ENCODE measurements at places on chromosomes 7 and 10.
A peak's percentile ranks its signal among the peaks of the same experiment; 100 is the strongest.

- no peak for DNase-seq
Observed at GRCh38 chr7:86950360-86950759, 109.1 kb downstream of the ELAPOR2 start.

DNA sequence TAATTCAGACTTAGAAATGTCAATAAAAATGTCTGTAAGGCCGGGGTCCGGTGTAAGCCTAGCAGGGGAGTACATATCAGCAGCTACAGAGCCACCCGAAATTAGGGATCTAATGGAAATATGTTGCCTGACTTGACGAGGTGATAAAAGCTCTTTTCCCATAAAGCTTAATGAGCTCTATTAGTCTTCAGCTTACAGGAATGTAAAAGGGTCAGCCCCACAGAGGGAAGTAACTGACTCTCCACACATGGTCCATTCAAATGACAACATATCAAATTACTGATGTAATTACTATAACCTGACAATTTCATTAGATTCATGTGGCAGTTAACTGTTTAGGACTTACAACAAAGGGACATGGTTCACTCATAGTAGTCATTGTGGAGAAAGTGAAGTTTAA is 62.3 kb downstream of the ATE1 start:
- no peak for DNase-seq

DNA sequence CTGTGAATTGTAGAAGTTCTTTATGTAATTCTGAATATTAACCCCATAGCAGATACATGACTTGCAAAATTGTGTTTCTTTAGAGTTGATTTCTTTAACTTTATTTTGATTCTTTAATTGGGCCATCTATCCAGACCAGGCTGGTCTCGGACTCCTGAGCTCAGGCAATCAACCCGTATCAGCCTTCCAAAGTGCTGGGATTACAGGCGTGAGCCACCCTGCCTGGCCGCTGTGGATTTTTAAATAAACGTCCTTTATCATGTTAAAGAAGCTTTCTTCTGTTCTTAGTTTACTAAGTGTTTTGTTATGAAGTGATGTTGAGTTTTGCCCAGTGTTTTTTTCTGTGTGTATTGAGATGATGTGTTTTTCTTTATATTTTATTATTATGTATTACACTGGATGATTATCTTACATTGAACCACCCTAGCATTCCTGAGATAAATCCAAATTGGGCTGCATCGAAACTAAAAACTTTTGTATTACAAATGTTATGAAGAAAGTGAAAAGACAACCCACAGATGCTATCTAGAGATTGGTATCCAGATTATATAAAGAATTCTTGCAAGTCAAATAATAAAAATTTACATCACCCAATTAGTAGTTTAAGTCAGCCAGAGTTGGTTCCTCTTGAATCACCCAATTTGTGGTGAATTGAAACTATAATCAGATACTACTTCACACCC is 118.1 kb downstream of the TPST1 start:
- no peak for DNase-seq

- DNase-seq, result no peak
Observed at GRCh38 chr7:126487728-126488442, 764.9 kb downstream of the GRM8 start.

DNA sequence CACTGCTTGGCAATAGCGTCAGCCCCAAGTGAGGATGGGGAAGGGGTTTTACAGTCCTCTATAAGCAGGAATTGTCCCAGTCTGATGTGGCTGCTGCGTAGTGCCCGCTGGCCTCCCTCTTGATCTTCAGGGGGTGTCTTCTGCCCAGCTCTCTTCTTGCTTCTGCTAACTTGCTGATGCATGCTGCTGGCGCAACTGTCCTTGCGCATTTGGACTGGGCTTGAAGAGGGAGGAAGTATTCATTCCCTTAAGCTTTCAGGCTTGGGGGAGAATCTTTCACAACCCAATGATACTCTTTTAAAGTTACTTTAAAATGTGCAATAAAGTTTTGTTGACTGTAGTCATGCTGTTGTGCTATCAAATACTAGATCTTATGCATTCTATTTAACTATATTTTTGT is 10.3 kb downstream of the GALNT11 start:
- no peak for DNase-seq

DNA sequence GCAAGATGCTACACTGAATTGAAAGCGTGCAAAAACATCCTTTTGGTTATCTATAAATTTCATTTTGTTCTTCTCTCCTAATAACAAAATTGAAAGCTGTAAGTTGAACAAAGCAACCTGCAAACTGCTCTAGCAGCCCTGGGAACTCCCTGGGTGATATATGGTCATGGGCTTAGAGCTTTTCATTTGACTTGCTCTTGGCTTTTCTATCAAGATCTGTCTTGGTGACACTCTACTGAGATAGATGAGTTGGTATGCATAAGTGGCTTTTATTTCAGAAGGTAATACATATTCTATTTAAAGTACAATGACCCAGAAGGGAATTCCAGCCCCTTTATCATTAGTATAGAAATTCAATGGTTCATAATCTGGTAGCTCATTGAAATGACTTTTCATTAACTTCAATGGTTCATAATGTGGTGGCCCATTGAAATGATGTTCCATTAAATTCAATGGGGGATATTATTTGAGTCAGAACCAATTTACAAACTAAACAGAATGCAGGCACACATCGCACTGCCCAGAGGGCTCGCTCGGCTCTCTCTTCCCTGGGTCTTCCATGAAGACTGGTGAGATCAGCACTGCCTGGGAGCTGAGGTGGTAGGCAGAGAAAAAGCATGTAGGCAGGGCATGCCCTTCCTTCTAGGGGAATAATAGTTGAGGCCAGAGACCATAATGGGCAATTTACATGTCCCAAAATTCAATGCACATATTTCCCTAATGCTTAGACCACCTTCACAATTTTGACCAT is 10.1 kb upstream of the KCNMA1 start:
- DNase-seq, result no peak

DNA sequence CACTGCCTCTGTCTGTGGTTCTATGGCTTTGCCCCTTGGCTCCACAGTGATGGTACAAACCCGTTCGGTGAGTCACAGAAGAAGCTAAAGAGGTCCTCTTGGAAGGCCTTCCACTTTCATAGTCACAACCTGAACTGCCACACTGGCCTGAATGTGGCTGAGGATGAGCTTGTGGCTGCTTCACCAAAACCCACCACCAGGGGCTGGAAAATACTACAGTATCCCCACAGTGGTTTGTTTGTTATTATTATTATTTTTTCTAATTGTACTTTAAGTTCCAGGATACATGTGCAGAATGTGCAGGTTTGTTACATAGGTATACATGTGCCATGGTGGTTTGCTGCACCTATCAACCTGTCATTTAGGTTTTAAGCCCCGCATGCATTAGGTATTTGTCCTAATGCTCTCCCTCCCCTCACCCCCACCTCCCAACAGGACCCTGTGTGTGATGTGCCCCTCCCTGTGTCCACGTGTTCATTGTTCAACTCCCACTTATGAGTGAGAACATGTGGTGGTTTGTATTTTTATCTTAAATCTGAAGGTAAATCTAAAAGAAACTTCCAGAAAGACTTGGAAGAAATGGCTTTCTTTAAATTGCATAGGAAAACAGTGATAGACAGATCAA is 160.8 kb upstream of the NPSR1 start:
- no peak for DNase-seq

GRCh38 chr10:23079700-23080099 is 15.7 kb upstream of the MSRB2 start:
- DNase-seq, result no peak

DNA sequence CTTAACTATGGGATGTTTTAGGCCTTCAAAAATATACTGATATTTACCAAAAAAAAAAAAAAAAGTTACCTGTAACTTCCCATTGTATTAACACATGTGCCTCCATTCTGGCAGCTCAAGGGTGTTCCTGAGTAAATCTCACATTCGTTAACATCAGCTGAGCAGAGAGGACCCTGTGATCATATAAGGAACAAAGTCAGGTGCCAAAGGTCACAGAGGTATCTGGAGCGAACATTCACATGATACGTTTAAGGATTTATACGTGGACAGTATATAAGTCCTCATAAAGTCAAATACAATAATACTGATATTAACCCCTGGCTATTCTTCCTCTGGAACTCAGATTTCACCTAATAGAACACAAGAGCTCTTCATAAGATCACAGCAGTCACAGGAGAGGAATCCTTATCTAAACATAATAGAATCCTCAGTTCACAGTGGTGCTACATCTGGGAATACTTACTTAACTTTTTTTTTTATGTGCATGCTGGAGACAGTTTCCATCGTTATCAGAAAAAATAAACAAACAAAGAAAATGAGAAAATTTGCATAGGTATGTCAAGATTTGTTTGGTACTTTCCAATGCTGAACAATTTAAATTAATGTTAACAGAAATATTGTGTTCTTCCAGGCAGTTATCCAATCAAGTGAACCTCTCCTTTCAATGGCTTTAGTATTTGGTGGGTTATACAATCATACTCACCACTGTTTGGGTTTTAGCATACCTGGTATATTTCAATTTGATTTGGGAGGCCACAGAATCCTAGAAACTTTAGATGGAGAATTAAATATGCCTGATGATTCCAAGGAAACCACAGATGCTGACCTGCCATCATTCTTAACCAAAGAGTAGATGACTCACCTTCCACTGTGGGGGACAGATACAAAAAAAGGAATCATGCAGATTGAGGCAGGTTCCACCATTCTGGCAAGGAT is 6.6 kb downstream of the CUBN start:
- DNase-seq, result no peak

DNA sequence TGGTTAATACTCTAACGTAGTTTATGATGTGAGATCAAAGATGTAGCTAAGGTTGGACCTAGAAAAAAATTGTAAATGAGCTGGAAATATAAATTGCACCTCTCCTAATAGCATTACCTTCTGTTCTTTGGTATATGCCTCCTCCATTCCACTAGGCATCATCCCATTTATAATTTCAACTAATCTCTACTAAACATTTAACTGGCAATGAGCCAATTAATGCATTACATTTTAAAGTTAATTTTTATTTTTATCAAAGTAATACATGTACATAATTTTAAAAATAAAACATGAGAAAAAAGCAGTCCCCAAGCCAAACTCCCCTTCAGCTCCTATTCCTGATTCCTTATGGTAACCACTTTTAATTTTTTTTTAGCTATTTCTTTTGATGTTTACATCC is 35.1 kb upstream of the SKAP2 start:
- no peak for DNase-seq

GRCh38 chr7:92121681-92122080 is 12.6 kb downstream of the CYP51A1 start:
- DNase-seq, result no peak

DNA sequence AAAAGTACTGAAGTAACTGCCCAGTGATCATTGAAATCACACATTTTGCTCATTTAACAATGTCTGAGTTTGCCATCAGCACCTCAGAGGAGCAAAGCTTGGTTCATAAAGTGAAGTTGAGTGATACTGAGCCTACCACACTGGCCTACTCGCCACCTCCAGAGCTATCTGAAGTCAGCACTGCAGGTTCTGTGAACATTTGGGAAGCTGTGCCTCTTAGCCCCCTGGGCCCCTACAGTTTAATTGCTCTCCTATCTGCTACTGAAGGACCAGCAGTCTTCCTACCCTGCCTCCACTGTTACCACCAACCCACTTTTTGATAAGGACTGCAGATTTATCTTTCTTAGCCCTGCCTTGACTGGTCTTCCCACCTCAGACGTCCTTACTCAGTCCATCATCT is 2.0 kb upstream of the SEMA4G start:
- no peak for DNase-seq

- no peak for DNase-seq
Observed at GRCh38 chr10:103295374-103296015, 18.6 kb downstream of the INA start.

GRCh38 chr10:77859200-77859864 is 67.2 kb downstream of the DLG5 start:
- no peak for DNase-seq

- no peak for DNase-seq
Observed at GRCh38 chr7:69365651-69366192, 232.6 kb upstream of the AUTS2 start.

- DNase-seq, result no peak
Observed at GRCh38 chr7:45661302-45661995, 87.3 kb downstream of the ADCY1 start.

- no peak for DNase-seq
Observed at GRCh38 chr7:71851776-71852498, 560.2 kb downstream of the CALN1 start.

GRCh38 chr10:43155741-43156140 is 17.5 kb downstream of the CSGALNACT2 start:
- DNase-seq, result no peak

GRCh38 chr10:48449501-48450232 is 143.2 kb downstream of the MAPK8 start:
- DNase-seq, result no peak

DNA sequence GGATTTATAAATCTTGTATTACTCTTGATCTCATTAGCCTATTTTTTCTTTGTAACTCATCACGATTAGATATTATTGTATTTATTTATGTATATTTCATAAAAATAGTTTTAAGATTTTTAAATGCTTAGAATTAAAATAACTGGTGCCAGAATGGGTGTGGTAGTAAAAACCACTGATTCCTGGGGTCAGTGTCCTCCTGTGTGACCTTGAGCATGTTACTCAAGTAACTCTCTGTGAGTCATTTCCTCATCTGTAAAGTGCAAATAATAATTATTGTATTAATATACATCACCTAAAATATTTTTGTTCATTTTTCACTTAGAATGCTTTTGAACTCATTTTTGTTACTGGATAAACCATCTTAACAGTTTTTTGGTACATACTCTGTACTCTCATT is 91.3 kb upstream of the TMEM229A start:
- no peak for DNase-seq

GRCh38 chr10:132319853-132320653 is 11.9 kb upstream of the LRRC27 start:
- peak; percentile 34 for DNase-seq

DNA sequence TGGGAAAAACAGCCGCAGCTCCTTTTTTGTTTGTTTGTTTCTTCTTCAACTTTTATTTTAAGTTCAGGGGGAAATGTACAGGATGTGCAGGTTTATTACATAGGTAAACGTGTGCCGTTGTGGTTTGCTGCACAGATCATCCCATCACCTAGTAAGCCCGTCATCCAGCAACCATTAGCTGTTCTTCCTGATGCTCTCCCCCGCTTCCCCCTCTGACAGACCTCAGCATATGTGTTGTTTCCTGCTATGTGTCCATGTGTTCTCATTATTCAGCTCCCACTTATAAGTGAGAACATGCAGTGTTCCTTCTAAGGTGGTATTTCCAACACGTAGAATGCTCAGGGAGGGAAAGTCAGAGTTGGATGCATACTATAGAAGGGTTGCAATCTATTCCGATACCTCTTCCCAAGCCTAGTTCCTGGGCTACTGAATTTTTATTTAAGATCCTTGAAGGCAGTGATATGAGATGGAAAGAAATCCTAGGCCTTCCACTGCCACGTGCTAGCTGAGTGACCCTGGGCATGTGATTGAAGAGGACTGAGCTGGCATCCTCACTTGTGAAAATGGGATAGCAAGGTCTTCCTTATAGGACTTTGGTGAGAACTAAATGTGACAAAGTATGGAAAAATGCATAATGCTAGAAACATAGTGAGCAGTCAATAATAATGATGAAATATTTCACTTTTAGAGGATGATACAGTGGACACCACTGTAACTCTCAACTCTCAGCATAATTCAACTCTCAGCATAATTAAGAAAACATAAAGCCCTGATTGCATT is 278.5 kb downstream of the REEP3 start:
- DNase-seq, result no peak
